ENCODE measurements at places on chromosomes 1 and 21.

DNA sequence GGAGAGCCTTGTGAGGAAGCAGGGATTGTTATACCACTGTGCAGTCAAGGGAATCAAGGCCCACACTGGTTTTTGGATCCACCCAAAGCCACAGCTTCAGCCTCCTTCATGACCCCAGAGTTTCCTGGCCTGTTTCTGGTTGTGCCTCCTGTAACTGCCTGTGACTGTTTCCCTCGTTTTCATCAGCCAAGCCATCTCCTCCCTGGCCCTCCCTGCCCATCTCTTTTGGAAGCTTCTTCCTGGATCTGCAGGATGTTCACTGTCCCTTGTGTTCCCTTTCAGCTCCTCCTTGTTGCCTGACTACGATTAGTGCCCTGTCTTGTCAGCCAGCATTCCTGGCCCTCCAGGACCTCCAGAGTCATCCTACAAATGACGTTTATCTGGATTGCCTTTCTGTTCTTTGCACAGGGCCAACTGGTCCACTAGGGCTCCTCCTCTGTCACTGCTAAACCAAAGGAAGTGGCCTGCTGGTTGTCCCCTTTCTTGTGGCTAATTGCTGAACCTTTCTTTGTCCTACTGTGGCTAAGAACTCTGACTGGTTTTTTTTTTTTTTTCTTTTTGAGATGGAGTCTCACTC is 17.9 kb downstream of the SFT2D2 start:
- DNase-seq = no peak

GRCh38 chr1:67645495-67646144 is 39.4 kb upstream of the GADD45A start:
- no peak for DNase-seq

GRCh38 chr1:165686121-165686970 is 12.0 kb downstream of the ALDH9A1 start:
- no peak for DNase-seq

- no peak for DNase-seq
These were observed 58.0 kb downstream of the MDM4 start for GRCh38 chr1:204574016-204574864.

DNA sequence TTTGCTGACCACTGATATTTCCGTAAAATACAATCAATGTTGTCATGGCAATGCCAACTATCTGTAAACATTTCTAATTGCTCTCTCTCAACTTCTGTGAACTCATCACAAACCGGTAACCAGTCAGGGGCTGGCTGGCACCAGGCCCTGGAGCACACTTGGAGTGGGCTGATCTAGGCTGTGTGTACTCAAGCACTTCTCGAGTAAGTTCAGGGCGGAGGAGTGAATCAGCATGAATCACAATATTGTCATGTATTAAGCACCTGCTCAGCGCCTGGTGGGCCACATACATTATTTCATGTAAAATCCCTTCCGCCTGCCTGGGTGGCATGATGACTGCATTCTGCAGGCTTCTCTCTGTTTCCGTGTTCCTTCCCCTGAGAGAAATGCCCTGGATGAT is 212.4 kb downstream of the FOXD2 start:
- no peak for DNase-seq

GRCh38 chr21:27526451-27526850 is 559.6 kb upstream of the ADAMTS5 start:
- DNase-seq = no peak

DNA sequence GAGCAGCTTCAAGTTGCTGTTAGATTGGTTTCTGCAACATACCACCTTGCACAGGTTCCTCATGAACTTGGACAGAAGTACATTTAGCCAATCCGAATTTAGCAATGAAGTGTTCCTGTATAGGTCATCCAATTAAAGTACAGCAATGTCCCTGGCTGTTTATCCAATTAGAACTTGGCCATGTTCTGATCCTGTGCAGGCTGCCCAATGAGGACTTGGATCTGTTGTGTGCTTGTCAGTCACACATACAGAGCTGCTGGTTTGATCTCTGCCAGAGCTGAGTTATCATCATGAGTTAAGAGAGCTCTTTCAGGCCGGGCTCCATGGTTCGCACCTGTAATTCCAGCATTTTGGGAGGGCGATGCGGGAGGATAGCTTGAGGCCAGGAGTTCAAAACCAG is 22.0 kb upstream of the IFNLR1 start:
- DNase-seq = no peak

- no peak for DNase-seq
These were observed at the start of gene HES5 for GRCh38 chr1:2529784-2530512. Gene HES5 (minus strand): TSS chr1:2530263. CDS start chr1:2530164, 99 bp downstream.
